Mesenteric fat pad (tissue), 1 donor: ENCODE measurements at places on chromosomes 5 and 9. TPM values are rescaled to one million over a fixed set of nuclear protein-coding genes. Genes with fewer than 3 reads are reported as not detected.

- DNase-seq, result no peak
Observed at GRCh38 chr9:78133751-78134150, 102.1 kb upstream of the CEP78 start.

DNA sequence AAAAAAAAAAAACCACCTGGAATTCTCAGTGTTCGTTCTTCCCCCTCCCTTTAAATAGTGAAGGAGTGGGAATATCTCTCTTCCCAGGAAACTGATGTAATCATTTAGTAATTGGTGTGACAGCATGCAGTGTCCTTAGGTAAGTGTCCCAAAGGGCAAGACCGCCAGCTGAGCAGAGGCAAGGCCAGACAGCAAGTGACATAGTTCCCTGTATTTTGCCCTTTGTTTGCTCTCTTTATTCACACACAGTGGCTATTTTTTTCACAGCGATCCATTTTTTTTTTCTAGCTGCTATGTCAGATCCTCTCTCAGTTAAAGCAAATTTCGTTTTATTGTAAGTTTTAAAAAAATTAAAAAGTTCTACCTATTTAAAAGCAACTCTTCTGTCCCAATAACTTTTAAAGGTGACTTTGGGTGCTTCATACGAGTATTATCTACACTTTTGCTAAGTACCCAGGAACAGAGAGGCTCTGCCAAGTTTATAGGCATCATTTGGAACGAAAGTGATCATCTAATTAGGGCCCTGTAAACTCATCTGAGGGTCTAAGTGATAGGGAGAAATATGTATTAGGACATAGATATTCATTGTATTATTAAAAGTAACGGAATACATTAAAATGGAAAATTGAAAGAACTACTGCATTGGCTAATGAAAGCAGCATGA, 98.2 kb upstream of the ALDH1A1 start:
- no peak for DNase-seq

Gene NR5A1
- not detected for total RNA-seq

Gene EFCAB9
- not detected for total RNA-seq

GRCh38 chr5:148090146-148090772, 26.5 kb downstream of the SPINK5 start:
- DNase-seq, result no peak

Gene PLPP7
- 13.9 TPM for total RNA-seq

Gene PCDHB13
- 2.8 TPM for total RNA-seq

Gene PCDHA10
- total RNA-seq, result 1.8 TPM

DNA sequence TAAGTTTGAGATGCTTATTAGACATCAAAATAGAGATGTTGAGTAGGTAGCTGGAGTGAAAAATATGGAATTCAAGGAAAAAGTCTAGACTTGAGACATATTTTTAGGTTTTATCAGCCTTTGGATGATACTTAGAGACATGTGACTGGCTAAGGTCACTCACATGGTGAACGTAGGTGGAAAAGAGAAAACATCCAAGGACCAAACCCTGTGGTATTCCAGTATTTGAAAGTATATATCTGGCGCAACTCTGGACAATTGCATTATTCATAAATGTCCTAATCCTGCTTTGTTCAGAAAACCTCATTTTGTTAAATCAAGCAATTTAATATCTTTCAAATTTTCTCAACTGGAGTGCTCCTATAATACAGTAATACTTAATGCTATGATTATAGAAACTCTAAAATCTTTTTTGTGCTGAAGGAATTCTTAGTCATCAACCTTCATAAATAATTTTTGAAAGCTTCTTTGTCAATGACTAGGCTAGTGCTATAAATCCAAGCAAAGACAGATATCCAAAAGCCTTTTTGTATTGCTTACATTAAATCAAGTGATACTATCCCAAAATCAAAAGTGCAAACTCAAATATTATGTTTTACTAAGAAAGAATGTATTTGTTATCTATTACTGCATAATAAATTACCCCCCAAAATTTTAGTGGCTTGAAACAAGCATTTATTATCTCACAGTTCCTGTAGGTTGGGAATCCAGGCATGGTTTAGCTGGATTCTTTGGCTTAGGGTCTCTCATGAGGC, 452.0 kb downstream of the ENC1 start:
- DNase-seq, result no peak

DNA sequence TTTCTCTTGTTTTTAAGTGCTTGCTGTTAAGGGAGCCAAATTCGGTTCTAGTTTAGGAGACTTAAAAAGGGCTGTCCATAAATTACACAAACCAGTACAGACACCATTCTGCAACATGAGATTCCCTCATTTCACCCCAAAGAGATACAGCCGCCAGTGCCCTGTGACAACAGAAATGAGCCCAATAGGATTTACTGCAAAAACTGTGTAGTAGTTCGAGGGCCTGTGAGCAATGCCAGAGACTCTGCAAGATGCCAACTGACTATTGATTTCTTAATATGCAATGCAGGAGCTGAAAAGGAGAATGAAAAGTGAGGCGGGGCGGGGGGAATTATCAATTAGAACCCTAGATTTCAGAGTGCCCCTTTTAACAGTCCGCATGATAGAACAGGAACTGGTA, 5.7 kb upstream of the C5orf15 start:
- no peak for DNase-seq

- DNase-seq, result no peak
Observed at GRCh38 chr5:122180146-122180712, 50.9 kb downstream of the ZNF474 start.

- no peak for DNase-seq
Observed at GRCh38 chr5:154396128-154396527, 49.7 kb upstream of the SAP30L start.

DNA sequence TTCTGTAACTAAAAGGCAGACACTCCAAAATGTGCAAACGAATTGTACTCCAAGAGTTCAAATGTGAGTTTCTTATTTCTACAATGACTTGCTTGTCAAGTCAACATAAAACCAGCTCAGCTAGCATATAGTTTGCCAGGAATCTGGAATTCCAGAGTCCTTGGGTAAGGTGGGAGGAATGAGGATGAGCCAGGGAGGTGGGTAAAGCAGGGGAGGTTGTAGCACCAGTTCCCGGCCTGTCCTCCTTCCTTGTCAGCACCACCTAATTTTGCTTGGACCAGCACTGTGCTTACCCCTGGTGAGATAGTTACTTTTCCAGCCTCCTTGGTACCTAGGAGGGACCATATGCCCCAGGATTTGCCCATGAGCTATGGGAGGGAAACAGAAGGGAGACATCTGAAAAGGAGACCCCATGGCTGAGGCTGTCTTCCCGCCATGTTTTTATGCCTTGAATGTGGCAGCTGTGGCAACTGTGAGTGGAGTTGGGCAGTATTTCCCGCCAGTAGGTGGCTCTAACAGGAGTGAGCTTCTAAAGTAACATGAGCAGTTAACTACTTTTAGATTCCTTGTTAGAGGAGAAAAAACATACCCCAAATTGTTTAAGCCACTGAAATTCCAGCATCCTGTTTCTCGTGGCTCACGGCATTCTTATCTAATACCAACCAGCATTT, 302.5 kb downstream of the TENT4A start:
- DNase-seq, result no peak

DNA sequence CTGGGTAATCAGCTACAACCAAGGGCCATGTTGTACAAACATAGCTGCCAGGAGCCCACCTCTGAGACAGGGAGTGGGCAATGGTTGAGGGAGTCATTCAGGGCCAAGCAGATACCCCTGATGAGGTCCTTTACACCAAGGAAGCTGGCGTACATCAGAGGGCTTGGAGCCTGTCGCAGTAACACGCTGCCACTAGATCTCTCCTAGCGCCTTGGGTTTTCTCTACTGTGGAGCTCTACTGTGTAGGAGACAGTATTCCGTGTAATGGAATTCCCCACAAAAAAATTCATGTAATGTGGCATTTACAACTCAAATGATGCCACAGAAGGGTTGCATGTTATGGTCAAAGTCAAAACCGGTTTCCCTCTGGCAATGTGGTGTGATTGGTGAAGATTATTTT, 41.4 kb upstream of the CRB2 start:
- no peak for DNase-seq

GRCh38 chr9:112717661-112718331, at the start of gene INIP:
TSS of gene INIP (minus strand) at chr9:112718117. CDS start at chr9:112716485, 1,632 bp downstream.
- peak; percentile 99 for DNase-seq

Gene PCDHGB6
- 5.3 TPM for total RNA-seq

- no peak for DNase-seq
Observed at GRCh38 chr5:82817897-82818676, 259.1 kb downstream of the TMEM167A start.

DNA sequence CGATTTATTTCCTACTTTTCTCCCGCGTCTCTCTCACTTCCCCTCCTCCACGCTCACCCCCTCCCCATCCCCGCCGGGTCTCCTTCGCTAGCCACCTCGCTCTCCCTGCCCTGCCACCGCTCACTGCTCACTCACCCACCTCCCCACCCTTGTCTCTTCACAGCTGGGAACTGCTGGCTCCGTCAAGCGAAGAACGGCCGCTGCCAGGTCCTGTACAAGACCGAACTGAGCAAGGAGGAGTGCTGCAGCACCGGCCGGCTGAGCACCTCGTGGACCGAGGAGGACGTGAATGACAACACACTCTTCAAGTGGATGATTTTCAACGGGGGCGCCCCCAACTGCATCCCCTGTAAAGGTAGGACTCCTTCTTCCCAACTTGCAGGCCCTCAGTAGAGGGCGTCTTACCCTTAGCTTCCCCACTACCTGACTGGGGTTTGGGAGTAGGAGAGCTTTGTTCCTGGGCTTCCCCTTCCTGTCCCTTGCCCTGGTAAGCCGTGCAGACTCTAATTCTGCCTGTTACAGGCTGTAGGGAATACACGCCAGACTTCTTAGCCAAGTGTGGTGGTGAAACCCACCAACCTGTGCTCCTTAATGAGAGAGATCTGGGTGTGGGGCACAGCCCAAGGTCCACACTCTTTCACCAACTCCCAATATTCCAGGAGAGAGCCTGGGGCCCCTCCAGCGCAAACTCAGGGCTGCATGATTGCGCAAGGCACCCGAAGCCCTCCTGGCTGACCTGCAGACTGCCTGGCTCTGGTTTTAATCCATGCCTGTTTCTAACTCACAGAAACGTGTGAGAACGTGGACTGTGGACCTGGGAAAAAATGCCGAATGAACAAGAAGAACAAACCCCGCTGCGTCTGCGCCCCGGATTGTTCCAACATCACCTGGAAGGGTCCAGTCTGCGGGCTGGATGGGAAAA, 2.5 kb downstream of the FST start:
- no peak for DNase-seq

DNA sequence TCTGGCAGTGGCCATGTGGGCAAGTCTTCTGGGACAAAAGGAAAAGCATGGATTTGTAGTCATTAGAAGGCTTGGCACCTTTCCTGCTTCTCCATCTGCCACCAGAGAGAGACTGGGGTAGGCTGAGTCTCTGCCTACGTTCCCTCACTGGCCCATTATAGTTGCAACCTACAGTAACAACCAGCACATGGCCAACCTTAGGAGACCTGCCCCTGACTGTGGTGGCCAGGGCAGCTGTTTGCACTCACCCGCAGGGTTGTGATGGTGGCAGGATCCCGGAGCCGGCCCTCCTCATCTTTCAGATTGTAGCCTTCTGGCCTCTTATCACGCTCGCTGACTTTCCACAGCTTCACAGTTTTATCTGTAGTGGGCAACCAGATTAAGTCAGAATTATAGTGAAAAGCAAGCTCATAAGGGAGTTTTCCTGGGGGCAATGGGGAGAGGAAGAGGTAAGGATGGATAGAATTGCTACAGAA, 174.9 kb upstream of the GPR151 start:
- DNase-seq, result no peak
